Stomach (tissue), 19 donors: ENCODE measurements at places on chromosomes 11 and 22. TPM values are rescaled to one million over a fixed set of nuclear protein-coding genes. Genes with fewer than 3 reads are reported as not detected.

RFPL2 gene
- polyA plus RNA-seq: not detected

ENTHD1 gene
- polyA plus RNA-seq: not detected

CABP7 gene
- 0.12 TPM for polyA plus RNA-seq

TEX12 gene
- 0.20 TPM for polyA plus RNA-seq

FREY1 gene
- 0.50 TPM for polyA plus RNA-seq

ATM gene
- polyA plus RNA-seq: 9.0 TPM

STK33 gene
- 4.7 TPM for polyA plus RNA-seq

LDLRAD3 gene
- 3.4 TPM for polyA plus RNA-seq

FXYD2 gene
- polyA plus RNA-seq: 4.0 TPM

ABCC8 gene
- polyA plus RNA-seq: 5.5 TPM

KAT5 gene
- 53.5 TPM for polyA plus RNA-seq

DNA sequence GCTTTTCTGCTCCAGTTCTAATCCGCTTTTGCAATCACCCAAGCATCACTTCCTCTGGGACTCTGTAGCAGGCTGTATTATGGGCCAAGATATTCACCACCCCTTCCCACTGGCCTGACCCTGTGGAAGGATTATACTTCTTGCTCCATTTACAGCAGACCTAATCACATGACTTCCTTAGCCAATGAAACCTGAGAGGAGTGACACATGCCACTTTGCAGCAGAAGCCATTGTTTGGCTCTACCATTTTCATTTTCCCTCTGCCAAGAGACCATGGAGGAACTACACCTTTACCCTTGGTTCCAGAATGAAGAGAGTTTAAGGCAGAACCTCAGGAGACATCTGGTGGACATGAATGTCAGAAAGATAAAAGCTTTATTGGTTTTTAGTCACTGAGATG is 134.9 kb upstream of the HSD17B12 start:
- H3K27ac ChIP-seq: no peak overlapping the region
- H3K4me1 ChIP-seq: peaks cover 13% of the 10 kb centered on the region
- H3K27me3 ChIP-seq: peaks cover 5% of the 10 kb centered on the region
- no peak for DNase-seq

GRCh38 chr22:30908051-30908461 is 60.5 kb downstream of the MORC2 start:
- H3K36me3 ChIP-seq: peaks cover 20% of the 10 kb centered on the region
- no peak for DNase-seq
- no peak overlapping the region for H3K4me3 ChIP-seq
- H3K27ac ChIP-seq: no peak overlapping the region
- no peaks in the 10 kb centered on the region for H3K27me3 ChIP-seq
- no peaks in the 10 kb centered on the region for H3K4me1 ChIP-seq

GRCh38 chr11:68014157-68014946 is 4.2 kb downstream of the ALDH3B1 start:
- peak; percentile 91 for DNase-seq
- no peak overlapping the region for H3K4me3 ChIP-seq
- peaks cover 1% of the 10 kb centered on the region for H3K36me3 ChIP-seq
- no peaks in the 10 kb centered on the region for H3K27me3 ChIP-seq
- H3K27ac ChIP-seq: peak overlapping the region; percentile 86
- H3K4me1 ChIP-seq: peaks cover 77% of the 10 kb centered on the region

DNA sequence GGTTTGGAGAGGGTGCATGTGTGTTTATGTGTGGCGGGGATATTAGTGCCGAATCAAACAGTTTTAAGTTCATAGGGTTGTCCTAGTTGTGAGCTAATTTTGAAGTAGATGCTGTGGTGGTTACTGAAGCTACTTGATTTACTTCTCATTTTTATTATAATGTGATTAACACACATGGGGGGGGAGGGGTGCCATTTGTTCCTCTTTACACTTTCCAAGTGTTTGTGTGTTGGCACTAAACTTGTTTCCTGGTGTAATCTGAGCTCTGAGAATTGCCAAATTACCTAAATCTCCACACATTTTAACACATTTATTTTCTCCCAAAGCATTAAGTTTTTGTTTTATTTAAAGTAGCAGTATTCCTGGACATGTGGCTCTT is 60.1 kb downstream of the ZNRF3 start:
- H3K27me3 ChIP-seq: no peaks in the 10 kb centered on the region
- H3K4me3 ChIP-seq: no peak overlapping the region

DNA sequence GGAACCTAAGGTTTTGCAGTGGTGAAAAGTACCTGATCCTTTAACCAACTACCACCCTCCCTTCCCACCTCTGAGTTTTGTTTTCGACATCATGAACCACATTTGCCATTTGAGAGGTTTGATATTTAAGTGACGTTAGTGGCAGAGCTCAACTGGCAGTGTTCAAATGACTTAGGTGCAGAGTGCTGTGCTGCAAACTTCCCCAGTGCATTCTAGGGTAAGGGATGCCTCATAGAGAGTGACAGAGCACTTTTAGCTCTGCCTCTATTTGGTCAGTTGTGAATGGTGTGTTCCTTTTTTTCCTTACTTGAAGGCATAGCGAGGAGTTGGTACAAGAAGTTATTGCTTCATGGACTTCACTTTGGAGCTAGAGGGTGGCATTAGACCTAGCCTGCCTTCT is 9.4 kb downstream of the BMAL1 start:
- H3K4me3 ChIP-seq: no peak overlapping the region
- DNase-seq: no peak

DNA sequence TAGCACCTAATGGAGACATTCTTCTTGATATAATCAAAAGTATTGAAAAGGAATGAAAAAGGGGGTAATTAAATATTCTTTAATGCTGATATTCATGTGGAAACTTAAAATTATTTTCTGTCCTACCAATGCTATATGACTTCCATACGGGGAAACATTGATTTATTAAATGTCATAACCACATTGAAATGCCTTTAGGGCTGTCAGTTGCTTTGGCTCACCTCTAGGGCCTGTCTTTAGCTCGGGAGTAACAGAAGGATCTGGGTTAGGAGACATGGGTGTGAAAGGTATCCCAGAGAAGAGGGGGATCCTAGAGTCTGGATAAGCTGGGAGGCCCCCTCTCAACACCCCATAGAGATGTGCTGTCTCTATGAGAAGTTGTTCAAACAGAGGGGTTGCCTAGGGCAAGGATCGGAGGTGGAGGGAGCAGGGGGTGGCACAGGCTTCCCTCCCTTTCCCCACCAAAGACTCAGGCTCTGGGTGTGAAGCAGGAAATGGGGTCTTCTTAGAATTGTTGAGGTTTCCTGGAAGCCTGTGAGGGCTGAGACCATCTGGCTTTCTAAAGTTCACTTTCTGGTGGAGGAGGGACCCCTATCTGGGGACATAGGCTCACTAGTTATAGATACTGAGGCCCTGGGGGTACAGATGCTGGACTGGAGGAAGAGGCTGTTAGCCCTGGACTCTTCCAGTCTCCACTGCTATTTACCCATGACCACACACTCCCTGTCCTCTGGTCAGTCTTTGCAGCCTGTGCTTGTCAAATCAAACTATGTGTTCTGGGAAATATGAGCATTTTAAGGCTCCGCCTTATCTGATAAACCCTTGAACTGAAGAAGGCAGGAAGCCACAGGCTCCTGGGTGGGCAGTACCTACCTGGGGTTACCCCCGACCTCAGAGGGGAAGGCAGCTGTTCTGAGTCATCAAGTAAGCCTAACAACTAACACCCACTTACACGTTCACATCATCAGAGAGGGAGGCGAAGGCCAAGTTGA is 55.8 kb upstream of the RRAS2 start:
- H3K27me3 ChIP-seq: no peaks in the 10 kb centered on the region
- H3K27ac ChIP-seq: no peak overlapping the region
- H3K4me3 ChIP-seq: no peak overlapping the region

- DNase-seq: no peak
- no peaks in the 10 kb centered on the region for H3K36me3 ChIP-seq
- H3K4me3 ChIP-seq: no peak overlapping the region
- no peaks in the 10 kb centered on the region for H3K4me1 ChIP-seq
Observed at GRCh38 chr11:117511483-117511930, 183.9 kb downstream of the CEP164 start.

GRCh38 chr11:28738549-28738948 is 630.4 kb downstream of the METTL15 start:
- H3K36me3 ChIP-seq: no peaks in the 10 kb centered on the region
- H3K4me1 ChIP-seq: no peaks in the 10 kb centered on the region
- DNase-seq: no peak
- H3K4me3 ChIP-seq: no peak overlapping the region
- H3K27ac ChIP-seq: no peak overlapping the region
- H3K27me3 ChIP-seq: no peaks in the 10 kb centered on the region

DNA sequence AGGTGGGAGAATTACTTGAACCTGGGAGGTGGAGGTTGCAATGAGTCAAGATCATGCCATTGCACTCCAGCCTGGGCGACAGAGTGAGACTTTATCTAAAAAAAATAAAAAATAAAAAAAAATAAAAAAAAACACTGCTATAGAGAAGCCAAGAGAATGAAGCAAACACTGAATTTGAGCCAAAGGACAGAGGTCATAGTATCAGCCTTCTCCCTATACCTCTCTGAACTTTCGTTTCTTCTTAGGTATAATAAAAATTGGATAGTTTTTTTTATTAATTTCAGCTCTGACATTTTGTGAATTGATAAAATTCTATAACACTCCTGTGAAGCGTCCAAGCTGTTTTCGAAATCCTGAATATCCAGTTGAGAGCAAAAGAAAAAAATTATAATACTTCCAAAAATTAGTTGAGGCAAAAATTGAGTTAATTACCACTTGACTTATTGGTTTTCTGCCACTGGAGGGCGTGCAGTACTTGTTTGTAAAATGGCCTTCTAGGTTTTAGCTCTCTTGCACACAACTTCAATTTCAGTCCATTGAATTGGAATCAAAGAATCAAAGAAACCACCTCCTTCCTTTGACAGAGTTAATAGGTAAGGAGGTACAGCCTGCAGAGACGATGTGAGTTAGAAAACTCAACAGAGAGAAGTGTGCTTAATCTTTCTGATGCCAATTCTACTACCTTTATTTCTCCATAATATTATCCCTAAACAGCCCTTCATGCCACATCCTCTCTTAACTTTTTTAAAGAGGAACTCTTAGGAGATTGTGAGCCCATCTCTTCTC is 143.2 kb downstream of the BBOX1 start:
- H3K4me1 ChIP-seq: peaks cover 10% of the 10 kb centered on the region
- H3K27me3 ChIP-seq: no peaks in the 10 kb centered on the region
- peak; percentile 62 for DNase-seq
- H3K4me3 ChIP-seq: no peak overlapping the region
- H3K27ac ChIP-seq: no peak overlapping the region

DNA sequence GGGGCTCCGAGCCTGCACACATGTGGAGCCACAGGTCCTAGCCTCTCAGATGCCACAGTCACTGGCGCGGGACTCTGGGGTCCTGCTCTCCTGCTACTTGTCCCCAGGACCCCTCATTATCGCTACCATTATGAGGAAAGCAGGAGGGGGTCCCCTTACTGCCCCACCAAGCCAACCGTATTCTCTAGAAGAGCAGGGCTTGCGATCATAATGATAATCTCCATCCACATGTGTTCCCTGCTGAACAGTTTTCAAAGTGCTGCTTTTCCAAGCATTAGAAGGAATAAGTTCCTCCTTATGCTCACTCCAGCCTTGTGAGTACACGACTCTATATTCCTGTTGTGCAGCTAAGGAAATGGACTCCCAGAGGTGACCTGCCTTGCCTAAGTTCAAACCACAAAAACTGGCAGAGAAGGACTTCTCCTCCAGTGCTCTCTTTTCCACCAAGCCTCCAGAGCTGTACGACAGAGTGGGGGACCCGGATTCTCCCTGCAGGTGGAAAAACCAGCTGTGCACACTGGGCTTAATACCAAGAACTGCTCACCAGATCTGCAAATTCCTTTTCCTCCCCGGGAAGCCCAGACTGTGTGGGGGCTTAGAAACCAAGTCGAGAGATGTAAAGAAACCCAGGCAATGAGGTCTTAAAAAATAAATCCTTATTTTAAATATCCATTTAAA is 92.8 kb upstream of the DRD2 start:
- H3K4me1 ChIP-seq: no peaks in the 10 kb centered on the region
- no peak for DNase-seq
- H3K36me3 ChIP-seq: no peaks in the 10 kb centered on the region
- no peaks in the 10 kb centered on the region for H3K27me3 ChIP-seq

DNA sequence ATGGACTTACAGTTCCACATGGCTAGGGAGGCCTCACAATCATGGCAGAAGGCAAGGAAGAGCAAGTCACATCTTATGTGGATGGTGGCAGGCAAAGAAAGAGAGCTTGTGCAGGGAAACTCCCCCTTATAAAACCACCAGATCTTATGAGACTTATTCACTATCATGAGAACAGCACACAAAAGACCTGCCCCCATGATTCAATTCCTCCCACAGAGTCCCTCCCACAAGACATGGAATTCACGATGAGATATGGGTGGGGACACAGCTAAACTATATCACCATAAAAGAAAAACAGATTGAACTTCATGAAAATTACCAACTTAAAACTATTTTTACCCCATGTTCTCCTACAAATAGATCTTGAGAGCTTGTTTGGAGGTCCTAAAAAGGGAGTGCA is 19.6 kb downstream of the ENTHD1 start:
- no peak overlapping the region for H3K4me3 ChIP-seq
- no peak overlapping the region for H3K27ac ChIP-seq
- DNase-seq: no peak
- no peaks in the 10 kb centered on the region for H3K27me3 ChIP-seq
- no peaks in the 10 kb centered on the region for H3K36me3 ChIP-seq

- peak; percentile 54 for DNase-seq
- no peaks in the 10 kb centered on the region for H3K4me1 ChIP-seq
- H3K36me3 ChIP-seq: no peaks in the 10 kb centered on the region
- no peaks in the 10 kb centered on the region for H3K27me3 ChIP-seq
Observed at GRCh38 chr22:19674129-19674928, 40.0 kb upstream of the SEPTIN5 start.

- DNase-seq: no peak
- no peaks in the 10 kb centered on the region for H3K4me1 ChIP-seq
- no peaks in the 10 kb centered on the region for H3K36me3 ChIP-seq
Observed at GRCh38 chr11:45457649-45458048, 171.5 kb upstream of the SYT13 start.

- no peak overlapping the region for H3K4me3 ChIP-seq
- H3K4me1 ChIP-seq: peaks cover 41% of the 10 kb centered on the region
- H3K36me3 ChIP-seq: no peaks in the 10 kb centered on the region
- H3K27me3 ChIP-seq: no peaks in the 10 kb centered on the region
Observed at GRCh38 chr11:102157219-102157618, 47.0 kb downstream of the YAP1 start.

GRCh38 chr11:22778642-22779041 is 51.0 kb downstream of the SVIP start:
- no peaks in the 10 kb centered on the region for H3K36me3 ChIP-seq
- H3K27me3 ChIP-seq: no peaks in the 10 kb centered on the region
- H3K4me3 ChIP-seq: no peak overlapping the region
- no peak overlapping the region for H3K27ac ChIP-seq
